Psoas muscle (tissue), 8 donors: ENCODE measurements at places on chromosomes 3 and 15. TPM values are rescaled to one million over a fixed set of nuclear protein-coding genes. Genes with fewer than 3 reads are reported as not detected.

DNA sequence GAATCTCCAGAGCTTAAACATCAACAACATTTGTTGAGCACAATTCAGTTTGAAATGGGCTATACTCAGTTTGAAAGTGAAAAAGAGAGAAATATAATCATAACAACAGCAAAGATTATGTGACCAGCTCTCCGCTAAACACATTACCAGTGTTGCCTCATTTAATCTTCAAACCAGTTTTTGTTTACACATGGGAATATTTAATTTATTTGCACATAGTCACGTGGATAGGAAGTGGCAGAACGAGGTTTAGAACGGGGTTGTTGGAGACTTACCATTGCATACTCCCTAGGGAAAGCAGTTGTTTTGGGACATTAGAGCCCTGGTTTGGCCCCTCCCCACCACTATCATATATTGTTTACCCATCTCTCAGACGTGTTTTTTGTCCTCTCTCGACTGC, 77.2 kb downstream of the IL1RAP start:
- H3K4me1 ChIP-seq, result peaks cover 8% of the 10 kb centered on the region
- no peak overlapping the region for H3K4me3 ChIP-seq
- no peaks in the 10 kb centered on the region for H3K27me3 ChIP-seq
- no peaks in the 10 kb centered on the region for H3K36me3 ChIP-seq
- DNase-seq, result no peak

The SCN11A gene
- not detected for total RNA-seq

DNA sequence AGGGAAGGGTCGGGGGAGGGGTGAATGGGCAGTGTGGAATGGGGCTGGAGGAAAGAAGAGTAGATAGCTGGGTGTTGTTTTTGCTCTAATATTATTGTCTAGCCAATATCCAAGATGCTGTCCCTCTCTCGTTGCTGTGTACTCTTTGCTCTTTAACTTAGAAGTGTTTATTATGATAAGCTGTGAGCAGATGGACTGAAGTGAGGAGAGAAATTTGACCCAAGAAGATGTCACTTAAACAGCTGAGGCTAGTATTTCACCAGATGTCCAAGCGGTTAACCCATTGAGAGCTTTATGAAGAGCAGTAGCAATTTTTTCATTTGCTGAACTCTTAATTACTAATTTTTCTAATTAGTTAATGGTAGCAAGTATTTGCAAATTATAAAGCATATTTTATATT, 212.2 kb upstream of the TP63 start:
- H3K27me3 ChIP-seq, result no peaks in the 10 kb centered on the region
- H3K36me3 ChIP-seq, result no peaks in the 10 kb centered on the region
- H3K27ac ChIP-seq, result peak overlapping the region; percentile 81
- no peak for DNase-seq

The PCSK6 gene
- 13.3 TPM for total RNA-seq

GRCh38 chr3:129017484-129017899, 16.4 kb downstream of the EFCC1 start:
- no peak overlapping the region for H3K4me3 ChIP-seq
- H3K36me3 ChIP-seq, result no peaks in the 10 kb centered on the region
- H3K4me1 ChIP-seq, result peaks cover 8% of the 10 kb centered on the region
- no peak for DNase-seq
- H3K27me3 ChIP-seq, result no peaks in the 10 kb centered on the region
- H3K27ac ChIP-seq, result peak overlapping the region; percentile 61

DNA sequence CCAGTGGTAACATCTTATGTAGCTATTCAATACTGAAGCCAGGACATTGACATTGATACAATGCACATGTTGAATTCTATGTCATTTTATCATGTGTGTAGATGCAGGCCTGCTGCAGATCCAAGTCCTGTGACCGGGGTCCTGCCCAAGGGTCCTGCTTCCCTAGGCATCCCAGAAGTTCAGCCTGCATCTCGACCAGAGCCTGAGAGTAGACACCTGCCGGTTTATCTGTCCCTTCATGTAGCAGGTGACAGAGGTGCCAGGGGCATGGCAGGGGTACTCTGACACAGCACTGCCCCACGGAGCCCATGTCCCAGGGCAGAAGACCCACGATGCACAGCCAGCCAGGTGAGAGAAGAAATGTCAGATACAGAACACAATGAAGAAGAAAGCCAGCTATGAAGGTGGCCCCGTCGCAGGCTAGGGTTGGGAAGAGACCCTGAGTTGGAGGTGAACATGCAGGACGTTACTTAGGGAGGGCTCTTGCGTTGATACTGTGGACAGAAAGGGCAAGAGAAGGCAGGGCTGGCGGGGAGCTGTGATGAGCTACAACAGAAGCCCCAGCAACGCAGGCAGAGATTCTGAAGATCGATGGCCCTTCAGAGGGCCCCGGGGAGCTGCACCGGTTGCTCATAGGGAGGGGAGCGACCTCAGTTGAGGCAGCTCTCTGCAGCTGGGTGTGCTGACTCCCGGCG, 51.0 kb downstream of the TPRA1 start:
- H3K4me1 ChIP-seq, result no peaks in the 10 kb centered on the region
- no peak overlapping the region for H3K4me3 ChIP-seq
- no peak overlapping the region for H3K27ac ChIP-seq
- no peaks in the 10 kb centered on the region for H3K36me3 ChIP-seq
- no peak for DNase-seq
- no peaks in the 10 kb centered on the region for H3K27me3 ChIP-seq

- DNase-seq, result no peak
- H3K27ac ChIP-seq, result no peak overlapping the region
- H3K4me3 ChIP-seq, result no peak overlapping the region
- peaks cover 4% of the 10 kb centered on the region for H3K36me3 ChIP-seq
Measured at GRCh38 chr15:70066447-70066846, 31.3 kb downstream of the TLE3 start.
